Lung microvascular endothelial cell (primary cell): ENCODE measurements at places on chromosomes 13 and 19. TPM values are rescaled to one million over a fixed set of nuclear protein-coding genes. Genes with fewer than 3 reads are reported as not detected.

- DNase-seq, result peak; percentile 86
These were observed 22.1 kb upstream of the POMP start for GRCh38 chr13:28636677-28637317.

- no peak for DNase-seq
These were observed 49.7 kb downstream of the UBL3 start for GRCh38 chr13:29800687-29801086.

GRCh38 chr13:36251526-36251925, 37.2 kb upstream of the SOHLH2 start:
- DNase-seq, result no peak

DNA sequence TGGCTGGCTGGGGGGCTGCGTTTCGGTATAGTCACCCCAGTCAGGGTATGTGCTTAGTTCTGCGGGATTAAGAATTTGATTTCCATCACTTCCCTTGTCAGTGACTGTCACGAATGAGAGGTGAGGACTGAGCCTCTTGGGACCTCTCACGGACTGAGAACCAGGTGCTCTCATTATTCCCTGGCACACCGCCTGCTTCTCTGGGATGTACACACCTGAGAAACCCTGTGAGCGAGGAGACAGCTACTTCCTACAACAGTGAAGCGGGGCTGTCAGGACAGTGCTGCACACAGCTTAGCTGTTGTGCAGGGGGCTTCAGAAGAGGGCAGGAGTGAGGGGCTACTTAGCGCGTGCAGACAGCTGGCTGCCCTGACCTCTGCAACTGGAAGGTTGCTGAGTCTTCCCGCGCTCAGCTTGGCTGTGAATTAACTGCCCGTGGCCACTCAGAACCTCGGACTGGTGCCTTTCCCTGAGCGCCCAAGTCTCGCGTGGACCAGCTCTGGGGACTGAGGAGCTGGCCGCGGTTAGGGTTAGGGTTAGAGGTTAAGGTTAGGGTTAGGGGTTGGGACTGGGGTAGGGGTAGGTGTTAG, 65.3 kb upstream of the MCF2L start:
- no peak for DNase-seq

DNA sequence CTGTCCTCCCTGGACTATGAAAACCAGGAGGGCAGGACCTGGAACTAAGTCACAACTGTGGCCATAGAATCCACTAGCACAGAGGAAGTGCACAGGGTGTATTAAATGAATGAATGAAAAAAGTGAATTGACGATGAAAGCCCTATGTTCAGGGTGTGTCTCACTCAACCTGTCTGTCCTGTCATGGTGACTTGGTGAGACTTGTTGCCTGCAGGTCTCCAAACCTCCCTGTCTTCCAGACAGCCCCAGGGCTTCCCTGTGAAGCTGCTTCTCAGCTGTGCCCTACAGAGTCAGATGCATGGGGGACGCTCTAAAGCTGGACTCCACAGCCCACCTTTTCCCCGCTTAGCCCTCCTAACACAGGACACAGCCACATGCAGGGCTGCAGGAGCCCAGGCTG, 4.8 kb upstream of the IGFL1 start:
- DNase-seq, result no peak

DNA sequence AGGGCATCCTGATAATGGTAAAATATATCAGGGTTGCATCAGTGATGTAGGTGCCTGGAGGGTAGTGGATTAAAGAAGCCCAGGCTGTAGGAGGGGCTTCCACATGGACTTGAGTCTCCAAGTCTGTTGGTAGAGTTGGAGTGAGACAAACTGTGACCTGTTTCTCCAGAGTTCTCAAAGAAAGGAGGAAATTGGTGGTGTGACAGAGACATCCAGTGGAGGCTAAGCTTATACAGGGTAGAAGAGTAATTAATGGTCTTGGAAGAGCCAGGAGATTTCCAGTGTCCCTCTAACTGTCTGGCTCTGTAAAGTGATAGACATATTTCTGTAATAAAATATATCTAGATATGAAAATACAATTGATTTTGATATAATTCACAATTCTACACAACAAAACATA, 61.1 kb downstream of the GPC5 start:
- no peak for DNase-seq

GRCh38 chr13:103878891-103879605, 812.8 kb upstream of the SLC10A2 start:
- DNase-seq, result no peak

GRCh38 chr19:7699417-7700401, 2.2 kb downstream of the FCER2 start:
- no peak for DNase-seq

GRCh38 chr13:31351376-31351775, 151.6 kb downstream of the B3GLCT start:
- DNase-seq, result no peak

DNA sequence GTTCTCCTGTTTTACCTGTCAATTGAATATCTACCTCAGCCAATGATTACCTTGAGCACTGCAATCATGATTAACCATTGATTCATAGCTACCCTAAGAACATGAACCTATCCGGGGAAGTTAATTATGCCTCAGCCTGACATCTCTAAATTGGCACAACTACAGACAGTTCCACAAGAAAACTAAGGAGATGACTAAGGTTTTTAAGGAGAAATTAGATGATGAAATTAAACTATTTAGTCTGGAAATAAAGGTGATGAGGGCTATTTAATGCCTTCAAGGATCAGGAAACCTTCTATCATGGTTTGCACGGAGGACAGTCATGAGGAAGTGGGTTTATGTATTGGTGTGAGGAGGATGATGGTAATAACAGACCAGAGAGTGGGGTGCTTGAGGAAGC, 203.4 kb downstream of the COL4A1 start:
- DNase-seq, result no peak

GRCh38 chr19:47161876-47162489, 31.3 kb downstream of the SAE1 start:
- no peak for DNase-seq

DNA sequence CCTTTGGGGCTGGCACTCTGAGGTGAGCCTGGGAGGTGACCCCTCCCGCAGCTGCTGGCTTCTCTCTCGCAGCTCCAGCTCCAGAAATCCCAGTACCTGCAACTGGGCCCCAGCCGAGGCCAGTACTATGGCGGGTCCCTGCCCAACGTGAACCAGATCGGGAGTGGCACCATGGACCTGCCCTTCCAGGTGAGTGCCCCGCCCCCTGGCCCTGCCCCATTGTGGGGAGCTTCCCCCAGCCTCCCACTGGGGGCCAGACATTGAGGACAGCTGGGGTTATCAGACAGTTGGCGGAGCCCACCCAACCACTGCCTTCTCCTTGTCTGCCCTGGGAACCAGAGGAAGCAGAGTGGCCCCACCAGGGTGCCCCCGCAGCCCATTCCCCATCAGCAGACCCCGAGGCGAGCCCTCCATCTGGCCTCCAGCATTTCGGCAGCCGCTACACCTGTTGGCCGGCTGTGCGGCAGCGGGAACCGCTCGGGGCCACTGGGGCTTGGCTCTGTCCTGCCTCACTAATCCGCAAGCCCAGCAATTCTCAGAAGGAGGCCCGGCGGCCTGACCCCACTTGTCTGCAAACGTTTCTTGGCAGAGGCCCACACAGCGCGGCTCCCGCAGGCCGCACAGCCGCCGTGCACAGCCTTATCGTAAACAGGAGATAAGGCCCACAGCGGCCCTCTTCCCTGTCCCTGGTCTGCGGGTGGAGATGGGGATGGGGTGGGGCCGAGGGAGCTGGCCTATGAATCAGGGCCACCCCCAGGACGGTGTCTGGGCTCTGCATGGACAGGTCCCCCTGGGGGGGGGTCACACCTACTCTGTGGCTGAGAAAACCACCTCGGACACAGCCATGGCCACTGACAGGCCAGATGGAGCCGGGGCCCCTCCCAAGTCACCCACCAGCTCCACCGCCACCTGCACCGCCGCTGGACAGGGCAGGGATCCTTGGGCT, 48.0 kb downstream of the COMP start:
- DNase-seq, result no peak

DNA sequence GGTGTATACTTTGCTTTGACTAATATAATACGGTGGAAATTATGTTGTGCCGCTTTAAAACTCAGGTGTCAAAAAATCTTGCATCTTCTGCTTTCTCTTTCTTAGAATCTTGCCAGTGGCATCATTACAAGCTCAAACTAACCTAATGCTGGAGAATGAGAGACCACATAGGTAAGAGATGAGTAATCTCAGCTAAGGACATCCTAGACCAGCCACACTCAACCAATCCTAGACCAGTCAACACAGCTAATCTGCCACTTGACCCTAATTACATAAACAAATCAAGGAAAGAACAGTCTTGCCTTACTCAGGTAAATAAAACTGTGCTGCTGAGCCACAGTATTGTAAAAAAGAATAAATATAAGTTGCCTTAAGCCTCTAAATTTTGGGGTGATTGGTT, 1323.9 kb upstream of the SPRY2 start:
- no peak for DNase-seq

DNA sequence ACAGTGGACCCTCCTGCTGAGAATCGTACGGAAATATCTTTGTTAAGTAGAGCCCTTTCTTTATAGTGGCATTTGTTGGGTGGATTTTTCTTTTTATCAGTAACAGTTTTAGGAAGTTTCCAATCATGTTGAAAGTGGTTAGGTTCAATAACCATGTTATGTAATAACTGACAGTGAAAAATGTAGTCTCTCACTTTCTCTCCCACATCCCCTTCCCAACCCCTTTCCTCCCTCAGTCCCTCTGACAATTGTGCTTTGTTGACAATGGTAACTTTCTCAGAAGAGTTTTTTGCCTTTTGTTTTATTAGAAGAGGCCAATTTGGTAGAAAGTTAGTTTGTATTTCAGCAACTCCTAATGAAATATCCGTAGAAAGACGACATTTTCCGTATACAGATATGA, 77.8 kb upstream of the SLAIN1 start:
- DNase-seq, result no peak

DNA sequence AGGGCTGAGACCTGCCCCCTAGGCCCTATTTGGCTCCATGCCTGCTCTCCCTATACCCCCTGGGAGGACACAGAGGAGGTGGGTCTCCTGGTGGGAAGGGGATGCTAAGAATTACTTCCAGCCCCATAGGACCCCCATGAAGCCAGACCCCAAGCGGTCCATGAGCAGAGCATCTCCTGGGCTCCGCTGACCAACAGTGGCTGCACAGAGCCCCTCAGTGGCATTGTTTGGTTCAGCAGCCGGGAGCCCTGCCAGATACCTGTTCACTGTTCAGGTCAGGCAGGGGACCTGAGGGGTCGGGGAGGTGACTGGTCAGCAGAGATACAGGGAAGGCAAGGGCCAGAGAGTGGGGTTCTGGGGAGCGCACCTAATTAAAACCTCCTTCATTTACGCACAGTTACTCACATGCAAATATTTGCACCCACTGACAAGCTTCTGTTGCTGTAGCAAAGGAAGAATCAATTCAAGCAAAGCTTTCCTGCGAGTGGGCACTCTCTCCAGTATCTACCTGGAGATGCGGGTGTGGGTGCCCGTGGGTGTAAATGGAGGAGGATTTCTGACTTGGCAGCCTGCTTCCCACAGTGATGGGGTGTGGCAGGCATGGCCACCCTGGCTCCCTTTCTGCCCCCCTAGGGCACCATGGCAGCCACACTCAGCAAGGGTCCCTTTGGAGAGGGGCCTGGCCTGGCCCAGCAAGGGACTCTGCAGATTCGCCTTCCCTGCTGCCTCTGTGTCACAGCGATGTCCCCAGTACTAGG, 83.5 kb downstream of the CHST8 start:
- DNase-seq, result no peak

- peak; percentile 34 for DNase-seq
These were observed 1528.2 kb downstream of the EFNB2 start for GRCh38 chr13:105007166-105007808.

DNA sequence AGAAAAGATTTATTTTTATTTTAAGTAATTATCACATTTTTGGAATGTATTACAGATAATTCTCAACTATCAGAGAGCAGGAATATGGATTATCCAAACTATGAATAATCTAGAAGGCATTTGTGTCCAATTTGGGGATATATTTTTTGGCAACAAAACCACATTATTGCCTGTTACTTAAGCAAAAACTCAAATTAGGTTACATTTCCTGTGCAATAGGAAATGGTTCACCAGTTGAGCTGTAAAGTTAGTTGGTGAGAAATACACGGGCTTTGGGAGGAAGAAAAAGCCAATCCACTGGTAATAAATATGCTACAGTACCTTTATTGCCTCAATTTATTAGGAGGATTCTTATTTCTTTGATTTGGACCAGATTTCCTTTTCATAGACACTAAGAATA, 1075.2 kb downstream of the PCDH9 start:
- peak; percentile 51 for DNase-seq

DNA sequence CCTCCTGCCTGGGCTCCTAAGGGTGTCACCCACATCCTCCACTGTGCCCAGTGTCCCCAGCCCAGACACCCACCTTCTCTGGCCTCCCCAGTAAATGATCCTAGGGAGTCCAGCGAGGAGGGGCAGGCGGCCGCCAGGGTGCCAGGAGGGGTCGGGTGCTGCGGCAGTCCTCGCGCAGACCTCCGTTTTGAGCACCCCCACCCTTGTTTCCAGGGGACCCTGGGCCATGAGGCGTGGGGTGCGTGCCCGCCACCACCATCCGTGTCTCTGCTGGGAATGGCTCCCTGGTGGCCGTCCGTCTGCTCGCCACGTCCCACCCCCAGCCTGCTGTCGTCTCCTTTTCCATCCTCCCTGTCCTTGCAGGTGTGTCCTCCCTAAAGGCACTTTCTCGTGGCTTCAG, 133.0 kb downstream of the KDM4B start:
- DNase-seq, result no peak

GRCh38 chr13:85368686-85369085, 430.5 kb downstream of the SLITRK6 start:
- DNase-seq, result no peak

GRCh38 chr19:49746206-49746958, 16.7 kb downstream of the TSKS start:
- peak; percentile 71 for DNase-seq

DNA sequence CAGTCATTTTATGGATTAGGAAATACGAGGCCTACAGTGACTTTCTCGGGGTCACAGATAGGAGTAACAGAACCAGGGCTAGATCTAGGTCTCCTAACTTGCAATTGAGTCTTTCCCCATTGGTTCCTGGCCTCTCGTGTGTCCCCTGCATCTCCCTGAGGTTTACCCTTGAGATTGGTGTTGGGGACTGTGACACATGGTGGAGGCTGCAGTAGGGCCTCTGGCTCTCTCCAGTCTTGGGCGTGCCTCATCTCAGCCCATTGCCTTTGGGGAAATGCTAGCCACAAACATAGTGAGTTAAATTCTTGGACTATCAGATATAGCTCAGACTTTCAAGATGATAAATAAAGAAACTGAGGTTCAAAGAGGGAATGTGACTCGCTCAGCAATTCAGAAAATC, 212.1 kb downstream of the KCNRG start:
- DNase-seq, result no peak

GRCh38 chr13:34006011-34006410, 188.1 kb downstream of the RFC3 start:
- no peak for DNase-seq

- no peak for DNase-seq
These were observed 2.4 kb downstream of the MBOAT7 start for GRCh38 chr19:54186934-54187381.

- peak; percentile 77 for DNase-seq
These were observed 26.3 kb downstream of the ZNF844 start for GRCh38 chr19:12090807-12091206.

Gene SLC25A41
- total RNA-seq, result not detected in 2 replicates

Gene TMEM38A
- 1.3 and 1.8 TPM in 2 replicates for total RNA-seq

Gene DCLK1
- 8.5 and 10.9 TPM in 2 replicates for total RNA-seq

Gene LRCH1
- 11.5 and 11.8 TPM in 2 replicates for total RNA-seq

Gene KLK4
- total RNA-seq, result not detected in 2 replicates

Gene KCNC3
- total RNA-seq, result 0.22 and 0.40 TPM in 2 replicates

Gene GNA15
- total RNA-seq, result under 0.01 TPM in 1 of 2 replicates, not detected in the other

Gene PEAK3
- under 0.01 and 0.20 TPM in 2 replicates for total RNA-seq

Gene CDC42EP5
- total RNA-seq, result 53.2 and 124 TPM in 2 replicates

Gene FAM83E
- total RNA-seq, result 0.40 and 0.65 TPM in 2 replicates

Gene PRTN3
- not detected in 2 replicates for total RNA-seq

Gene CEACAM19
- 0.44 and 1.2 TPM in 2 replicates for total RNA-seq
